ENCODE measurements at places on chromosomes 5 and 9.

- DNase-seq = no peak
Observed at GRCh38 chr5:146645342-146645741, 129.4 kb upstream of the GPR151 start.

DNA sequence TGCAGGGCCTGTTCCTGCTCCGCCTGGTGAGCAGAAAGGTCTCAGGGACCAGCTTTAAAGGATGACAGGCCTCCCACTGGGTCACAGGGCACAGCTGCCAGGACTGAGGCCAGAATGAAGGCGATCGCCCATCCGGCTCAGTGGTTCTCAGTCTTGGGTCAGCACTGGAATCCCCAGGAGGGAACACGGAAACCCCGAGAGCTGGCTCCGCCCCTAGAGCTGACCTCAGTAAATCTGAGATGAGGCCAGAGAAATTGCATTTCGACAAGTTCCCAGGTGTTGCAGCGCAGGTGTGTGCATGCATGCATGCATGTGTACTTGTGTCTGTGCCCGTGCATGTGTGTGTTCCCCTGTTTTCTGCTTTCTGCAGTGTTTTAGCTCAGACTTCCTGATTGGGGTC lies 47.2 kb upstream of the KCNMB1 start:
- peak; percentile 66 for DNase-seq

DNA sequence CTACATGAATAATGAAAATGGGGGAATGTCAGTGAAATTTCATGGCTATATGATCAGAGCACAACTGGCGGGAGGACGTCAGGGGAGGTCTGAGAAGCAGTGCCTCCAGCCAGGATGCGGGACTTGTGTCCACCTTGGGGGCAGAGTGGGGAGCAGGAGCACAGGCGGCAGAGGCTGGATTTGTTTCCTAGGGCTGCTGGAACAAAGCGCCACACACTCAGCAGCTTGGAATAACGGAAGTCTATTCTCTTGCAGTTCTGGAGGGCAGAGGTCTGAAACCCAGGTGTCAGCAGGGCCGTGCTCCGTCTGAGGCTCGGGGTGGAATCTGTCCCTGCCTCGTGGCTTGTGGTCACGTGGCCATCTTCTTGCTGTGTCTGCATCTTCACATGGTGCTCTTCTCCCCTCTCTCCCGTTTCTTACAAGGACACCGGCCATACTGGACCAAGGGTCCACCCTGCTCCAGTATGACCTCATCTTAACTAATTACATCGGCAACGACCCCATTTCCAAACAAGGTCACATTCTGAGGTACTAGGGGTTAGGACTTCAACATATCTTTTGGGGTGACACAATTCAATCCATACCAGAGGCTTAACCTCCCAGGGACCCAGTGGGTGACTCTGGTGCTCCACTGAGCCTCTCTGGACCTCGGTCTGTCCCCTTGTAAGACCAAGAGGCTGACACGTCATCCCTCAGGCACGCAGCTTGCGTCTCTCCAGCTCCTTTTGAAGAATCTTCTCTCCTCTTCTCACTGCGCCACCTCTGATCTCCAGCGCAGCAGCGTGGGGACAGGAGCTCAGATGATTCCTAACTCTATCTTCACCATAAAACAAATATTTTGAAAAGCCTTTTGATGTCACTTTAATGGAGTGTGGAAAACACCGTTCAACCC lies 202.5 kb downstream of the CDK5RAP2 start:
- no peak for DNase-seq

DNA sequence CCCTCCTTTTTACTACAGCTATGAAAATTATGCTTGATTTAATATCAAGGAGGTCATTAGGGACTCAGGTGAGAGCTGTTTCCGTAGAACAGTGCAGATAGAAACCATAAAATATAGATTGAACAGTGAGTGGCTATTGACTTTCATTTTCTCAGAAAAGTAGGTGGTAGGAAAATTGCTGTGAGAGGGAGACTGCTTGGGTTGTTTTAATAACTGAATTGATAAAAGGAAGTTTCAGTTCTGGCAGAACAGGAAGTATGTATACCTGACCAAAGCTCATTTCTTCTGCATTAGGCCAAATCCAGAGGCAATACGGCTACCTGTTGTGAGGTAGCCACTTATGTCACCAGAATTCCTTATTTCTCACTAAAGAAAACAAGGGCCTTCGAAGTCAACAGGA lies 761.7 kb upstream of the ARRDC3 start:
- no peak for DNase-seq

DNA sequence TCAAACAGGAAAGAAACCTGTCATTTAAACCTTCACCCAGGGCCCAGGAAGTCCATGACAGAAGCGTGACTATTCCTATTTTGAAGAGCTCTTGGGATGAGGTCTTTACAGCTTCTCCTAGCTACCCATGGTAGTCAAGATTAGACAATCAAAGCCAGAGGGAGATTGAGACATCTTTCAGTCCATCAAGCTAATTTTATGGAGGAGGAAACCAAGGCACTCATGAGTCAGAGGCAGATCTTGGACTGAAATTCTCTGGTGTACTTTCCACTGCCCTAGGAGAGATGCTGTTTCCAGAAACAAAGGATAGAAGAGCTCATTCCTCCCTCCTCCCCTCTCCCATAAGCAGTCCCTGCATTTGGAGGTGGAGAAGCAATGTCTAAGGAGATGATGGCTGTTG lies 9.2 kb downstream of the TNFSF8 start:
- DNase-seq = no peak

DNA sequence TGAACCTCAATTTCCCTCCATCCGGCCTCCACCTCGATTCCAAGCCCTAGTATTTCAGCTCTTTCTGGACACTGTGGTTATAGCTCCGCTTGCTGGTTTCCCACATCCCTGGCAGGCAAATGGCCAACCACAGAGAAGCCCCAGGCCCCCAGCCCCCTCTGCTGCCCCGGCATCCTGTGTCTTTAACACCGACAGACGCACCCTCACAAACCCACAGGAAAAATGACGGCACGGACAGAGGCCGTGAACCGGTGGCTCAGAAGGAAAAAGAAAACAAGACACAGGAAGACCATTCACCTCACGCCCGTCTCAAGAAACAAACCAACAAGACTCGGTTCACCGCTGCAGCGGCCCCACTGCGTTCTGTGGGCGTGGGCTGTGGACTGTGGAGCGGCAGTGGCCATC lies 1.5 kb upstream of the CLIC3 start:
- DNase-seq = no peak

DNA sequence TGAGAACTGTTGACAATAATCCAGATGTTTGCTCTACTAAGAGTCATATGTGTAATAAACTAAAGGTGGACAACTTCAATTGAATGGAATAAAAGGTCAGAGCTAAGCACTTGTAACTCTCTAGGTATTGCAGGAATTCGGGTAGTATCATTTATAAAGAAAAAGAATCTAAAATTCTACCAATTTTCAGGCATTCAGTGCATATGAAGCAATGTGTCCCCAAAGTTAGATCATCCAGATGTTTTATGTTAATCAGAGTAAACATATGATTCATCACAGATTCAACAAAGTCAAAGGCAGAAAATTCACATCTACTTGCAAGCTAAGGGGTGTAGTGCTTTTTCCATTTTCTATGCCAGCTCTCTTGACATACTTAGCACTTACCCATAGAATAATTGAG lies 477.1 kb downstream of the PDE4D start:
- no peak for DNase-seq

GRCh38 chr9:16184964-16185646 lies 632.3 kb downstream of the CCDC171 start:
- DNase-seq = no peak

- DNase-seq = no peak
Observed at GRCh38 chr9:123843703-123844102, 86.2 kb downstream of the DENND1A start.

DNA sequence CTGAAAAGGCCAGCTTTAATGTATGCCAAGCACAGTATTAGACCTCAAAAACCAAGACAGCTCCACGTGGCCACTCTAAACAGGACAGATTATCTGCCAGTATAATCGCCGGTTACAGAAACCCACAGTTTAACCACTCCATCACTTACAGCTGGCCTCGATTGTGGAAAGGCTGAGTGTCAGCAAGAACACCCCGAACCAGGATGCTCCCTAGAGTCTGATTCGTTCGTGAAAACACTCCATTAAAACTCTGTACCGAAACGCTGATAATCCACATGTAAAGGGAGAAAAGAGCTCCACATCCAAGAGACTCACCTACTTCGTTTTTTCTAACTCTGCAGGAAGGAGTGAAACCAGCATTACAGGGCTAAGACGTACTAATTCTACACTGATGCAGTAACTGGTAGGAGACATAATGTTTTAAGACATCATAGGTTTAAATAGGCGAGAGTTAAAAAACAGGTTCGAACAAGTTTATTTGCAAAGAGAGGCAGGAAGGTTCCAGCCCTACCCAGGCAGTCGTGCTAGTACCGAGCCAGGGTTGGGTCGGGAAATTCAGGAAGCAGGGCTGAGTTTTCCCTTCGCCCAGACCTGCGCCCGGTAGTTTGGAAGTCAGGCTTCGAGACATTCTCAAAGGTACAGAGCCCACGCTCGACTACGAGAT lies 949 bp downstream of the SERINC5 start:
- peak; percentile 9 for DNase-seq

DNA sequence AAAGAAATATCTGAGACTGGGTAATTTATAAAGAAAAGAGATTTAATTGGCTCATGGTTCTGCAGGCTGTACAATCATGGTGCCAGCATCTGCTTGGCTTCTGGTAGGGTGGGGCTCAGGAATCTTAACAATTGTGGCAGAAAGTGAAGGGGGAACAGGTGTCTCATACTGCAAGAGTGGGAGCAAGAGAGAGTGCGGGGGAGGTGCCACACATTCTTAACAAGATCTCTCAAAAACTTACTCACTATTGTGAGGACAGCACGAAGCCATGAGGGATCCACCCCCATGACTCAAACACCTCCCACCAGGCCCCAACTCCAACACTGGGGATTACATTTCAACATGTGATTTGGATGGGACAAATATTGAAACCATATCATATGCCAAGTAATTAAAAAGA lies 70.1 kb upstream of the PANK3 start:
- DNase-seq = no peak

GRCh38 chr9:26955222-26955903 lies 849 bp upstream of the IFT74 start:
- DNase-seq = peak; percentile 45

- no peak for DNase-seq
Observed at GRCh38 chr5:57725658-57726504, 243.3 kb upstream of the ACTBL2 start.

DNA sequence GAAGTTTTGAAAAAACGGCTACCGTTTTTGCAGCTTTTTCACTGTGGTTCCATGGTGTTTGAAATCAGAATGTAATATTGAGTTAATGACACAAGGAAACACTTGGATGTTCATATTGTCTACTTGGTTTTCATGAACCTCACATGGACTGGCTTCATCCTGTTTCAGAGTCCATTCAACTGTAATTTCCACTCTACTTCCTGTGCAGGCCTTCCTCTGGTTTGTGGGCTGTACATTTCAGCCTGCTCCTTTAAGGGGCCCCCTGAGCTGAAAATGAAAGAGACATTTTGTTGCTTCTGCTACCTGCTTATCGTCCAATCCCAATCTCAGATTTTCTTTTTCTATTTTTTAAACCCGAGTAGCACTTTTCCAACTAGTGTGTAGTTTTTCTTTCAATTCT lies 41.8 kb upstream of the CDKN2B start:
- no peak for DNase-seq

GRCh38 chr5:127231118-127231517 lies 59.5 kb upstream of the MEGF10 start:
- DNase-seq = no peak

GRCh38 chr5:139126711-139127111 lies 71.5 kb downstream of the SIL1 start:
- DNase-seq = no peak

DNA sequence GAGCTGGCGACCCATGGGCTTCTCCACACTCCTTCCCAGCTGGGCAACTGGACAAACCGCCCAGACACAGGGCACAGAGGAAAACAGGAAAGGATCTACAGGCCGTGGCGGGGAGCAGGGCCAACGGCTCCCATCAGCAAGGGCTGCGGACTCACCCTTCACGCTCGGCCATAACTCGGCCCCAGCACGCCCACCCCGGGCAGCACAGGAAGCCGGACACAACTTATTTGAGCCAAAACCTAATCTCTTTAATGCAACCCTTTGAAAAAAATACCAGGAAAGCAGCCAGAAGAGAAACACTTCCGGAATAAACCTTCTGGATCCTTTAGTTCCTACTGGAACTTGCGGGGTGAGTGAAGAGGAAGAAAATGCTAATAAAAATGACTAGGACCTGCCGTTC lies 59.9 kb downstream of the VAV2 start:
- no peak for DNase-seq

DNA sequence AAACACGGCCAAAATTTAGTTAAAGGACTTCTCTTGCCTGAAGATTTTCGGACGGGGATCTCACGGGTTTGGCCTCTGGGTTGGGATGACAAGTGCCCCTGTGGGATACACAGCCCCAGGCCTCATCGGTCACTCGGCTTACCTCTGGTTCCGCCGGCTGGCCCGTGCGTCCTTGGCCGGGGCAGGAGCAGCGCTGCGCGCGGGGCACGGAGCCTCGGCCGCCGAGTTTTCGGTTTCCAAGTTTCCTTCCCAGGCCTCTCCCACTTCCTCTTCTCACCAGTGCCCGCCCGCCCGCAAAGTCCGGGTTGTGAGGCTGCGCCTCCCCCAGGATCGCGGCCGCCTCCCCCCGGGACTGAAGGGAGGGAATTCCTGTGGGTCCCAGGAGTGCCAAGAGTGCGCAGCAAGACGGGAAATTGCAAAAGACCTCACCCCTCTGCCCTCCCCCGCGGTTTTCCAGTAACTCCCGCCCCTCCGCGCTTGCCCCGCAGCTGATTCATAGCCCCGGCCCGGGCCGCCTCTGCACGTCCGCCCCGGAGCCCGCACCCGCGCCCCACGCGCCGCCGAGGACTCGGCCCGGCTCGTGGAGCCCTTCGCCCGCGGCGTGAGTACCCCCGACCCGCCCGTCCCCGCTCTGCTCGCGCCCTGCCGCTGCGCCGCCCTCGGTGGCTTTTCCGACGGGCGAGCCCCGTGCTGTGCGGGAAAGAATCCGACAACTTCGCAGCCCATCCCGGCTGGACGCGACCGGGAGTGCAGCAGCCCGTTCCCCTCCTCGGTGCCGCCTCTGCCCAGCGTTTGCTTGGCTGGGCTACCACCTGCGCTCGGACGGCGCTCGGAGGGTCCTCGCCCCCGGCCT lies at the start of gene OSMR:
OSMR (plus strand) TSS at position 487 of the 853 bp plus-strand sequence. CDS start 23,033 bp downstream, outside the sequence.
- DNase-seq = peak; percentile 94
